Fibroblast of upper back skin (primary cell): ENCODE measurements at places on chromosomes 4 and X.

DNA sequence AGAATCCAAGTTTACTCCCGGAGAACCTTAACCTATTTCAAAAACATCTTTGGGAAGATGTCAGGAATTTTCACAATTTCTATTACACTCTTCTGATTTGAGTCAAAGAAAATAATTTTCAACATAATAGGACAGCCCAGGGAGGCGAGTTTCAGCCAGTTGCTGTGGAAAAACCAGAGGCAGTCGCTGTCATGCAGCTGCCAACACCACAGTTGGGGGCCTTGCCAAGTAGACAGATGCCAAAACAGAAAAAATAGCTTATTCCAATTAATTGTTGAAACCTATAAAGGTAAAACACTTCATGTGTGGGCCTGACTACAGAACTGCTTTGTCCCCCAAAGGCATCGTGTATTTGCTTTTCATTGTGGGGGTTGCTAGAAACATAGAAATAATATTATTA lies 225.8 kb downstream of the DMD start:
- DNase-seq = no peak

DNA sequence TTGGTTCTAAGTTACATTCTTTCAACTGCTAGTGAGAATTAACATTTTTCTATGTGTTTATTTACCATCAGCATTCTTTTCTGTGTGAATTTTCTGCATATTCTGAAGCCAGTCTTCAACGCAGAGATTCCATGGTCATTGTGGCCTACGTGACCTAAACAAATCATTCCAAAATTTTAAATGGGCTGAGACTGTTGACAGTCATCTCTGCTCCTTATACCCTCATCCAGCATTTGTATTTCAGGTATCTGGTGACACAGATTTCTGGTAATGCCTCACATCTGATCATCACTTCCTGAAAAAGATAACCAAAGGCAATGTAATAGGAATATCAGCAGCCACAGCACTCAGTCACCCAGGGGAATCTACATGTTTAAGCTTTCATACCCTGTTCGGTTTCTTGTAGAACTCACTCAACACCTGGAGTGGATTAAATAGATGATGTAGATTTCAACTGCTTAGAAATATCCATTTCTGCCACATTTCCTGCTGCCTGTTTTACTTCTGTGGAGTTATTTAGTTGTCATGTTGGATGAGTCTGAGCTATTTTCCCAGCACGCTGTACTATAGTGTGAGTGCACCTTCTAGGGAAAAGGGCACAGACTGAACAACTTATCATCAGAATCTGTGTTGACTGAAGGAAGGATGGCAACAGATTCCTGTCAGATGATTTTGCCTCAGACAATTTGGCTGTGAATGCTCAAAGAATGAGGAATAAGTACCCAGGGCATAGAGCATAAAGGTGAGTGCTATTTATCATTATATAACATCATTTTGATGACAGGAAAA lies 73.0 kb upstream of the HPGD start:
- DNase-seq = peak; percentile 39

- no peak for DNase-seq
Measured at GRCh38 chrX:78643874-78644273, 15.3 kb downstream of the RTL3 start.

DNA sequence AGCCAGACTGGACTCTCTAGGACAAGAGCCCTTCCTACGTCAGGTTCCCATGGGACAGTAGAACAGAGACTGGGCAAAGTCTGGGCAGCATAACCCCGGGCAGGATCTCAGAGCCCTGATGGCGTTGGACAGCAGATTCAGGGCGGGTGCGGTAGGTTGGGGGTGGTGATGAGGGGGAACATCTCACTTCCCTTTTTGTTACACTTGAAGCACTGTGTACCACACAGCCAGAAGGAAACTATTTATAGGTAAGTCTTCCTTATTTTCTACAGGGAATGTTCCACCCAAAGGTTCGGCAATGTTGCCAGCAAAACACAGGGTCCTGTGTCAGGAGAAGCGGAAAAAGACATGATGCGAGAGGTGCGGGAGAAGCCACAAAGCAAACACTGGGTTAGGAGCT lies 54.3 kb downstream of the TSC22D3 start:
- no peak for DNase-seq

- DNase-seq = peak; percentile 71
Measured at GRCh38 chrX:23373129-23373804, 38.6 kb downstream of the PTCHD1 start.

- no peak for DNase-seq
Measured at GRCh38 chr4:95186666-95187065, 362.1 kb downstream of the UNC5C start.
